ENCODE measurements at places on chromosomes 3 and 15. TPM values are rescaled to one million over a fixed set of nuclear protein-coding genes. Genes with fewer than 3 reads are reported as not detected.

GRCh38 chr15:52023169-52023922, 4.3 kb downstream of the MAPK6 start:
- no peak for DNase-seq

ABHD10 gene
- total RNA-seq, result 36.2 TPM

- DNase-seq, result no peak
Measured at GRCh38 chr3:109018828-109019227, 65.1 kb upstream of the GUCA1C start.

DNA sequence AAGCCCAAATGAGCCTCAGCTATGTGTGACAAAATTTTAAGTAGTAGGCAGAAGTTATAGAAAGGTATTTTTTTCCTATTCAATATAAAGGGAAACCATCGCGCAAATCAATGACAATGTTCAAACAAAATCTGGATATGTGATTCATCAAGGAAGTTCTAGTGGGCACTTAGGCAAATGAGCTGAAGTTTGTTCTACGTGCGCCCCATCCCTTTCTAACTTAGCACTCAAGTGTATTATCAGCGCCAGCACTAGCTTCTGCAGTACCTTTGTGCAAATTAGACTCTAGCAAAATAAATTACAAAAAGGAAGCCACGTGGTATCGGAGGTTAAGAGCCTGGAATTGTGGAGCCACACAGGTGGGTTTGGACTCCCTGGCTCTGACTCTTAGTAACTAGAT, 91.1 kb downstream of the TBL1XR1 start:
- no peak for DNase-seq

- DNase-seq, result peak; percentile 77
Measured at GRCh38 chr15:73240866-73241499, 127.8 kb downstream of the HCN4 start.

DNA sequence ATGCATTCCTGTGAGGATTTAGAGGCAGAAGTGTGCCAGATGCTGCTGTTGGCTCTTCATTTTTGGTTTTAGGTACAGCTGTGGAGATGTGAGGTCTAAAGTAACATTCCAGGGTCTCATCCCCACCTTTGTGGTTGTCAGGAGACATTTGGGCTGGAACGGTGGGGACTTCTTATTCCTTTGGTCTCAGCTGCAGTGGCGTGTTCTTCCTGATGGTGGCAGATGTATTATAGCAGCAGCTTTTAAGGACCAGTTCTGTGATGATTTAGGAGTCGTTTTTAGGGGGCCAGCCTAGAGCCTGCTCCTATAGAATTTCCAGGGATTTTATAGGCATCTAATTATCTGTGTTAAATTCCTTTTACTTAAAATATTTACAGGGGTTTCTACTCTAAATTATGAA, 221.0 kb upstream of the EOMES start:
- peak; percentile 35 for DNase-seq

GRCh38 chr3:34449305-34449704, 650.9 kb downstream of the PDCD6IP start:
- no peak for DNase-seq

- no peak for DNase-seq
Measured at GRCh38 chr3:3628676-3629328, 170.4 kb upstream of the LRRN1 start.

DNA sequence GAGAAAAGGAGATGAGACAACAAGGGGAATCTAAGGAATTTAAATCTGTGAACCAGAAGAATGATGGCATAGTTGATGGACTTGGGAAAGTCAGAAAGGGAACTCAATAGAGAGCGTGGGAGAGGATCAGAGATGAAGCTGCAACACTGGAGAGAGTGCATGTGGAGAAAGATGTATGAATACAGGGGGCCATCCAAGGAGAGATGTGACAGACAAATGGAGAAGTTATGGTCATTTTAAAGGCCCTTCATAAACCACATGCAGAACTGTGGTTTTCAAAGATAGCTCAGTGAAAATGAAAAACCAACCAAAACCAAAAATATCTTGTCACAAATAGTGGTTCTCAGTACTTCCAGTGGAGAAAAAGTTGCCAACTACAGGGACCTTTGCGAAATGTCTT, 265.2 kb downstream of the SUCLG2 start:
- DNase-seq, result no peak

DNA sequence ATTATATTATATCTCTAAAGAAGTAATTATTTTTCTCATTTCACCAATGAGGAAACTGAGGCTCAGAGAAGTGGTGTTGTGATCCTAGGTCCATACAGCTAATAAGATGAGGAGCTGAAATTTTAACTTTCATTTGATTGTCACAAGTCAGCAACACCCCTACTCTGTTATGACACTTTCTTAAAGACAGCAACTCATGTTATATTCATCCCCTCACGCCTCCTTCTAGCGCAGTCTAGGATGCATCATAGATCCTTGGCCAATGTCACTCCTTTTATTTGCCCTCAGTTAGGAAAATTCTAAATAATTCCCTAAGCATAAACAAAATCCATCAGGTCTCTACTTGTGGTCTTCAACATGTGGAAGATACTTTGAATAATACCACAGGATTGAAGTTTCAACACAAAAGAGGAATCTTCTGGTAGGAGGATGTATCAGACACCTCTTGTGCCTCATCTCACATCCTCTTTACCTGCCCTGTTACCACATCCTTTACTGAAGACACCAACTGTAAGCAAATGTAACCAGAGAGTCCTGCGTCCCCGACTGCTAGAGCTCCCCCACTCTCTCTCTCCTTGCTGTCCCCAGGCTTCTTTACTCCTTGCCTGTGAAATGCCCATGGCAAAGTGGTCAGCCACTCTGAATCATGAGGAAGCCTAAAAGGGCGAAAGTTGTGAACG, 53.7 kb downstream of the TRIM42 start:
- no peak for DNase-seq

DNA sequence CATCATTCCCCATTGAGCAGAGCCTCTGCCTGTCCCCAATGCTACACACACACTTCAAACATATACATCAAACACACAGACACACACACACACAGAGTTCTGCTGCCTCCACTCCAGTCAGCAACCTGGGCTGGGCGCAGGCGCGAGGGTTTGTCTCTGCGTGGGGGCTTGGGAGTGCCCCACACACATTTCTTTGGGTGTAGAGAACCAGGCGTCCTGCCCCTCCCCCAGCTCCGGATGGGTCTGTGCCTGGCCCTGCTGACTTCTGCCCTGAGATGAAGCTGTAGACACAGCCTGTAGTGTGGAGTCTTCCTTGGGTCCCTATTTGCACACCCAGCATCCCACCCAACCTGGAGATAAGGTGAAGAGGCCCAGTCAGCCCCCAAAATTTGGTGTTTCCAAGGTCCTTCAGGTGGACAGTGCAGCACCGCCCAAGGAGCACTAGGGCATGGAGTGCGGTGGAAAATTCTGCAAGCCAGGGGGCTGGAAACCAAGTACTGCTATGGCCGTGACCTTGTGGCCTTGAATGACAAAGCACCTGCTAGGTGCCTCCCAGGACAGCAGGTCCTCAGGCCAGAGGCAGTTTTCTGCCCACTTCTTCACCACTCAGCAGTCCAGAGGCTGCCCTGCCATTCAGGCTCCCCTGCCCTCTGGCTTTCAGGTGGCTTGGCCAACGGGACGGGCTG, 26.8 kb downstream of the FBXW12 start:
- peak; percentile 3 for DNase-seq

CPNE9 gene
- not detected for total RNA-seq

- DNase-seq, result no peak
Measured at GRCh38 chr3:66789580-66790237, 208.4 kb upstream of the KBTBD8 start.

THBS1 gene
- total RNA-seq, result 191 TPM

GPR149 gene
- 0.44 TPM for total RNA-seq

MUC20 gene
- total RNA-seq, result 3.5 TPM

DNA sequence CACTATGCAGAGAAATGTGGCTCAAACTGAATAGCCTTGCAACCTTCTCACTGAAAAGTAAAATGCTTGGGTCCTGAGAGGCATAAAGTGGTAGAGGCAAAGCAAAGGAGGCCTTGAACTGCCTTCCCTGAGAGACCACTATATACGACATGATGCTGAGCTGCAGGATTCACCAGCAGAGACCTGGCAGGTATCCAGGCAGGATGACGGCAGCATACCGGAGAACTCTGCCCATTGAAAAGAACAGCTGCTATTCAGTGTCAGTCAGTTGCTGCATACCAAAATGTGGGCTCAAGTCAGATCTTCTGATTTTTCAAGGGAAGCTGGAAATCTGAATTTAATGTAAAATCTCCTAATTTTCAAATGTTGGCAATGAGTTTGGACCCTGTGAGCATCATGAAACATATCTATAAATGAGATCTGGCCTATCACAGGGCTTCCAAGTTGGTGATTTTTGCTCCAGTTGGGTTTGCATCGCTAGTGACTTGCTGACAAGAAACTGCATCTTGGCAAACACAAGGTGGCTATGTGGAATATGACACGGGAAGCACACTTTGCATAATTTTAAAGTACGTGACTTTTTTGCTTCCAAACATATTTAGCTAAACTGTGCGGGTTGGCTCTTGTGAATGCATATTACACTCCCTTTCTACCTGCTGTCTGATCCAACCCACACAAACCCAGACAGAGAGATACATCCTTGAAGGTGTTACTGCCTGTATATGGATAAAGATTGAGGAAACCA, 529.0 kb downstream of the AGBL1 start:
- peak; percentile 16 for DNase-seq

GRCh38 chr3:171415070-171415469, 45.1 kb downstream of the TNIK start:
- no peak for DNase-seq

IMPDH2 gene
- 184 TPM for total RNA-seq

- DNase-seq, result no peak
Measured at GRCh38 chr15:55899537-55899936, 93.9 kb downstream of the NEDD4 start.

DNA sequence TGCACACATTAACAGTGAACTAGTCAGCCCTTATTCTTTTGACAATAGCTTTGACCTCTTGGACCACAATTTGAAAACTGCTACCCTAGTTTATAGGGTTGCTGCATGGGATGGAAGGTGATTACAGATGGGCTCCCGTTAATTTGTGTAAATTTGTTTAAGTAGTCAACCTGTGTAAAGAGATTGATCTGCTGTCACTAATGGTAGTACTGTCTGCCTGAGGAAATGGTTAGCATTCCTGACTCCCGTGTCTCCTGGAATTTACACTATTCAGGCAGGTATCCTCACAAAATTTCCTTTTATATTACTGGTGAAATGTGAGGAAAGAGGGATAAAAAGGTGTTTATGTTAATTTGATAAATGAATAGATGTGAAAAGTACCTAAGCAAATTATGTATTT, 15.3 kb upstream of the EBLN2 start:
- no peak for DNase-seq

MCTP2 gene
- 24.6 TPM for total RNA-seq

APEH gene
- 125 TPM for total RNA-seq

DNA sequence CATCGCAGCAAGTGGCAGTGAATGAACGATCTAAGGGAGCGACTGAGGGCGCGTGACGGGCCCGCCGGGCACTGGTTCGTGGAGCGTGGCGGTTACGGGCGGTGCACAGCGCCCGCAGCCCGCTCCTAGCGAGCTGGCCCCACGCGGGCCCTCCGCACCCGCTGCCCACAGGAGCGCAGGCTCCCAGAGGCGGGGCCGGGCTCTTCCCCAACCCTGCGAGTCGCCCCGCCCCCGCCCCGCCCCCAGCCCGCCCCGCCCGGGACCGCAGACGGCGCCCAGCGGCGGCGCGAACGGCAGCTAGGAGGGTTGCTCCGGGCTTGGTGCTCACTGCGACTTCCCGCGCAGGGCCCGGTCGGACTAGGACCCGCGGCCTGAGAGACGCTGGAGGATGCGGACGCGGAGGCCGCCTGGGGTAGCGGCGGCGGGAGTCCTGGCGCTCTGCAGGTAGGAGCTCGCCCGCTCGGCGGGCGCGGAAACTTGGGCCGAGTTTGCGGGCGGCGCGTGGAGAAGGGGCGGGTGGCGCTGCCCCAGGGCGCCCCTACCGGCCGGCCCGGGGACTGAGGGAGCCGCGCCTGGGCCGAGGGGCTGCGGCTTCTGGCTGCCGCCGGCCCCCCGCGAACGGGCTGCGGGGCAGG, at the start of gene C15orf39:
Gene C15orf39 (plus strand): TSS at position 267 of the 635 bp plus-strand sequence. CDS start 4,167 bp downstream, outside the sequence.
- DNase-seq, result peak; percentile 92

SLC24A5 gene
- not detected for total RNA-seq

UROC1 gene
- 4.2 TPM for total RNA-seq

Data from hepatocyte (in vitro differentiated cells).